G401 (cell line): ENCODE measurements at places on chromosomes 3 and 15.

DNA sequence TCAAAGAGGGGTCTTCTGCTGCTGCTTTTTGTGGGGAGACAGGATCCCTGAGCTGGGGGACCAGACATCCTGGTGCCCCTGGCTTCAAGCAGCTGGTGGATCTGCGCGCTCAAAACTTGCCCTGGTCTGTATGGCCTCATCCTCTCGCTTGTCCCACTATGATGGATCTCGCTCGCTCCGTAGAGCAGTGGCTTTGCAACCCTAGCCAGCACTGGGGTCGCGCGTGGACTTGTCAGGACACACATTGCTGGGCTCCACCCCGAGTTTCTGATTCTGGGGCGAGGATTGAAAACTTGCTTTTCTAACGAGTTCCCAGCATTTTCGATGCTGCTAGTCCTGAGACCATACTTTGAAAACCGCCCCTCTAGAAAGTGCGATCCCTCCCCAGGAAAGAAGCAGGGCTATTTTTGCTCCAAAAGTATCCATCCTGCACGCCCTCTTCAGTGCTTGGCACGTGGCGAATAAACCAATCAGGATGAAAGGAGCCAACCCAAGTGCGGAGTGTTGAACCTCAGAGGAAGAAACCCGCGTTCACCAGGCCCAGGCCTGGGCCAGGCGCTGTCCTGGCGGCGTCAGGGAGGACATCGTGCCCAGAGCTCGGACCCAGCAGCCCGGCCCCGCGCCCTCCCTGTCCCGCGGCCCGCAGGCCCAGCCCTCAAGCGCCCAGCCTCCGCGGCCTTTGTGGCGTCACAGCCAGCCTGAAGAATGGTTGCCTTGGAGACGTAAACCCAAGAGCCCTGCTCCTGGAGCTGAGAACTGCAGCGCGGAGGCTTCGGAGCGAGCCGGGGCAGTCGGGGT lies at the start of gene CFAP100:
Gene CFAP100 (plus strand): TSS at position 731 of the 798 bp plus-strand sequence. CDS start 1,092 bp downstream, outside the sequence.
- DNase-seq = peak; percentile 31

DNA sequence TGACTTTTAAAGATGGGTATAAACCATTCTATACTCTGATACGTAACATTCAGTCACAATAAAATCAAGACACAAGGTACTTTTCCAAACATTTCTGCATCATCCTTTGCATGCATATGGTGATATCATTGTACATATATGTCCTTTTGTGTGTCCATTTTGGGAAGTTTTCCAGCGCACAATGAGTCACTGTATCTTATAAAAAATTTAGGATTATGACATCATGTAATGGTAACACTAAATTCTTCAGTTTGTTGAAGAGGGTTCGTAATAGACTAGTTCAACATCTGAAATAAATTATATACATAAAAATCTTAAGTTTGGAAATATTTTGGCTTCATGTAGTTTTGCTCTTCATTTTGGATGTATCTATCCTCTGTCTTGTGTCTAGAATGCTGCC lies 480.9 kb downstream of the ROBO1 start:
- no peak for DNase-seq

DNA sequence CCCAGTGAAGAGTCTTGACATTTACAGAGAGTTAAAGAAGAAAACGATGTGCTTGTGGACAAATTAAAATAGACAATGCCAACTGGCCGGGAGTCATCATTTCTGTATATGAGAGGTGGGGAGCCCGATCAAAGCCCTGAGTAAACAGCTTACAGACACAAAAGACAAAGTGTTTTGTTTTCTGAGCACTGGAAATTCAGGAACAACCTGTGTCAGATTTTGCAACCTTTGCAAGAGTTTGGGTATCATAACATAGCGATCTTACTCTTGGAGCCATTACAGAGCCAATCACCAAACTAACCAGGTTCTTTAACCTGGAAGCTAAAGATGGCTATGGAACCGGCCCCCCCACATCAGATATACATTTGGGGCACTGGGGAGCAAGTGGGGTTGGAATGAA lies 101.9 kb upstream of the LRIG1 start:
- DNase-seq = no peak

GRCh38 chr3:142065344-142065743 lies 84.0 kb downstream of the TFDP2 start:
- DNase-seq = no peak

- DNase-seq = no peak
These were observed 692.8 kb downstream of the AGBL1 start for GRCh38 chr15:86772369-86773059.
